Thoracic aorta (tissue), 2 donors: ENCODE measurements at places on chromosomes 5 and 9. TPM values are rescaled to one million over a fixed set of nuclear protein-coding genes. Genes with fewer than 3 reads are reported as not detected.

- H3K4me1 ChIP-seq, result no peaks in the 10 kb centered on the region
- H3K36me3 ChIP-seq, result no peaks in the 10 kb centered on the region
- DNase-seq, result no peak
- no peaks in the 10 kb centered on the region for H3K27me3 ChIP-seq
- no peak overlapping the region for H3K27ac ChIP-seq
- H3K4me3 ChIP-seq, result no peak overlapping the region
Observed at GRCh38 chr5:22998774-22999173, 145.6 kb upstream of the CDH12 start.

- no peaks in the 10 kb centered on the region for H3K36me3 ChIP-seq
- DNase-seq, result no peak
- H3K27ac ChIP-seq, result no peak overlapping the region
- H3K4me1 ChIP-seq, result peaks cover 11% of the 10 kb centered on the region
Observed at GRCh38 chr5:124912638-124913328, 166.3 kb upstream of the ZNF608 start.

ORM1 gene
- total RNA-seq, result not detected

- DNase-seq, result no peak
- no peak overlapping the region for H3K27ac ChIP-seq
- H3K4me1 ChIP-seq, result no peaks in the 10 kb centered on the region
- no peaks in the 10 kb centered on the region for H3K36me3 ChIP-seq
- no peak overlapping the region for H3K4me3 ChIP-seq
- H3K27me3 ChIP-seq, result no peaks in the 10 kb centered on the region
Observed at GRCh38 chr5:143462431-143462830, 58.9 kb upstream of the NR3C1 start.

GRCh38 chr5:150457121-150457520, 7.6 kb upstream of the RPS14 start:
- H3K4me3 ChIP-seq, result no peak overlapping the region
- DNase-seq, result no peak
- no peak overlapping the region for H3K27ac ChIP-seq
- no peaks in the 10 kb centered on the region for H3K27me3 ChIP-seq

DNA sequence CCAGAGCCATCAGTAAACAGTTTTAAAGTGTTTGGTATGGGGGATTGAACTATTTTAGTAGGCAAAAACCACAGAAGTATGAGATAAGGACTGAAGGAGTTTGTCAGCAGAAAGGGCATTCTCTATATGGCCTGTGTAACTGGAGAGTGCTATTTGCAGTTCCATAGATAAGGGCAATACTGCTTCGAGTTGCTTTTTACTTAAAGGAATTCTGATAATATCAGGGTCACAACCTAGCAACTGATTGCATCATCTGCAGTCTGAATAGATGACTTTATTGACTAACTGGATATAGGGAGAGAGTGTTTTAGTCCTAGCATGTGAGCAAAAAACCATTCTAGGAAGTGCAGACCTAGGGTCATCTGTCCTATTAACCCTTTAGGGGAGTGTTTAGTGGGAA, 645.2 kb upstream of the PTPRD start:
- H3K27ac ChIP-seq, result no peak overlapping the region
- DNase-seq, result no peak
- no peaks in the 10 kb centered on the region for H3K36me3 ChIP-seq
- H3K4me1 ChIP-seq, result no peaks in the 10 kb centered on the region

- H3K27ac ChIP-seq, result no peak overlapping the region
- no peak for DNase-seq
- no peak overlapping the region for H3K4me3 ChIP-seq
- H3K4me1 ChIP-seq, result no peaks in the 10 kb centered on the region
Observed at GRCh38 chr9:21730899-21731298, 71.5 kb upstream of the MTAP start.
